ENCODE measurements at places on chromosomes 7 and 10.

DNA sequence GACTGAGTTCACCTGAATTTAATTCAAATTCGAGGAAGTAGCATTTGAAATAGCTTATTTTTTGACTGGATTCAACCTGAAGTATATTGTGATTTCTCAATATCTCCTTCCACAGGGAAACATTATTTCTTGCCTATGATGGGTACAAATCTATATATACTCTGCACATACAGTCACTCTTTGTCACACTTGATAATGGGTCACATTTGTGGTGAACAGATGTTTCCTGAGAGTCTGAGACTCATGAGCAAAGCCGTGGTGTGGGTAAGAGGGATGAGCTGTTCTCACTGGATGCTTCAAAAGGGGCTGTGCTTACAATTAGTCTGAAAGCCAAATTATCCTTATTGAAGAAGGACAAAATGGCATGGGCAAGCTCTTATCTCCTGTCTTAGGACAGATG lies 18.0 kb upstream of the TBXAS1 start:
- no peak for DNase-seq

- DNase-seq = no peak
These were observed 57.5 kb upstream of the FAM133B start for GRCh38 chr7:92647652-92648051.

- no peak for DNase-seq
These were observed 205.9 kb upstream of the SEMA3D start for GRCh38 chr7:85392789-85393188.

DNA sequence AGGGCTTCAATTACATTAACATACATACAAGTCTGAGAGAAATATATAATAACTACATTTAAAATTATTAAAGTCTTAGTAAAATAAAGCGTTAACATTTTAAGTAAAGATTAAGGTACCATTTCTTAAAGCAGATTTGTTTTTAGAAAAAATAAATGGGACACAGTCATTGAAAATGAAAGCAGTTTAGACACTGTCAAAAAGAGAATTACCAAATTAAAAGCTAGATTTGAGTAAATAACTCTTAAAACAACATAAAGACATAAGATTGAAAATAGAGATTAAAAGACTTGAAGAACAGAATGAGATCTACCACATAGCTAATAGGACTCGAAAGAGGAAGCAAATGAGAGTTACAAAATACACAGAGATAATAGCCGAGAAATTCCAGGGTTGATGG lies 562.2 kb upstream of the FOXK1 start:
- no peak for DNase-seq

DNA sequence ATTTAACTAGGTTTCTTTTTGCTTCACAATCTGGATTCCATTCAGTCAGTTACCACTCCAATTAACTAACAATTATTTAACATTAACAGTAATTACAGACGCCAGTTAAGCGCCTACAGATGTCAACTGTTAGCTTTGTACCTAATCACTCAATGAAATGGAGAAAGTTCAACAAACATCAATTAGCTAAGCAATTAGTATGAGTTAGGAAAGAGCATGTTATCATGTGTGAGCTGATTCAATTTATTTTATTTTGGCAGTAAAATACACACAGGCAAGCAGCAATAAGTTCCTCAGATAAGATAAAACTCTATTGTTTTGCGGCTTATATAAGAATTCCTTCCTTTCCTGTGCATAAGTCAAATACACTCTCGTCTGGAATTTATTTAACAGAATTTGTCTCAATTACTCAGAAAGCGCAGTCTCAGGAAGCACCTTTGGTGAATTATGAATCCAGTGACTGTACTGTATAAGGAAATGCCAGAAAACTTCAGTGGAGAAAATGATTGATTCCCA lies 427.1 kb upstream of the GALNT17 start:
- no peak for DNase-seq

GRCh38 chr10:122029499-122030199 lies 40.7 kb downstream of the TACC2 start:
- no peak for DNase-seq

Data from activated CD4-positive, alpha-beta T cell treated with anti-CD3 and anti-CD28 coated beads, Interleukin-10, Interleukin-2, amounts not matched to agents 100 ng/mL and 50 ng/mL, durations not matched to agents 16 hours and 8 hours (primary cell).